ENCODE measurements at places on chromosomes 3 and 15.

DNA sequence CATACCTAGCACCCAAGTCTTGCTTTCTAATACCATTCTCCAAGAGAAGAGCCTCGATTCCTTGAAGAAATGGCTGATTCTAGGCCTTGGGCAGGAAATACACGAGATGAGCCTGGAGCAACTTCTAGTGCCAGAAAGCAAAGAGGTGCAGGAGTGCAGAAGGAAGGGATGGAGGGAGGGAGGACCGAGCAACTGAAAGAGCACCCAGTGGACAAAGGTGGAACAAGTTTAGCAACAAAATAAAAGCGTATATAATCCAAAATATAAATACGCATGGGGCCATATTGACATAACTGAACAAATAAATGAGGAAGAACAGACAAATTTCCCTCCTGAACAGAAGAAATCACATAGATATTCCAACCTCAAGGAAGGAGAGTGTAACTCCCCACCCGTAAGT lies 34.4 kb downstream of the CHSY1 start:
- no peak for DNase-seq

DNA sequence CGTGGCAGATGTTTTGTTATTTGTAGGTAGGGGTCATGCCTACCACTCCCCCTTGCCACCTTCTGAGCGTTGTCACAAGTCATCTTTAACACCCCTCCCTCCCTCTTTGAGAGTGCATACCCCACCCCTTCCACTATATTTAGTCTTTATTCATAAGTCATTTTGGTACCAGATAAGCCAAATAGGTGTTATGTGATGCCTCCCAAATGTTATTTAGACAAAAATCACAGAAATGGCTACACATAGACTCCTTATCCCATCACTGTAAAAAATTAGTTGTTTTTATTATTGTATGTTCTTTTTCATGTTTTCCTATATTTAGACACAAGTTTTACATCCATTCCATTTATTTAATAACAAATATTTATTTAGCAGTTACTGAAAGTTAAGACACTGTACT lies 93.1 kb downstream of the IL1RAP start:
- no peak for DNase-seq

GRCh38 chr3:50374363-50375257 lies 15.3 kb upstream of the TMEM115 start:
- no peak for DNase-seq

DNA sequence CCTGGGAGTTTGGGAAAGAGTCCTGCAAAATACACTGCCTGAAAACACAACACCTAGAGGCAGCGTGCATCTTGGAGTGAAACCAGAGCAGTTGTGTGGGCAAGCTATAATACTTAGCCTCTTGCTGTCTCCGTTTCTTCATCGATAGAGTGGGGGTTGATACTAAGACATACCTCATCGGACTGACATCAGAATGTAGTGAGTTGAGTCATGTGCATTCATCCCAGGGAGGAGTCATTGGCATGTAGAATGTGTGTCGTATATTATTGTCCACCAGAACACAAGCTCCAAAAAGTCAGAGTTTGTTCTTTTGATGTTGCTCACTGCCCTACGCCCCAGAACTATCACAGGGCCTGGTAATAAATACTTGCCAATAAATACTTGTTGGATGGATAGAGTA lies 4.3 kb downstream of the SNTN start:
- no peak for DNase-seq

GRCh38 chr15:60875681-60876080 lies 353.4 kb downstream of the RORA start:
- DNase-seq: no peak

GRCh38 chr15:41978534-41978933 lies 6.2 kb upstream of the EHD4 start:
- no peak for DNase-seq

Data from stimulated activated CD4-positive, alpha-beta T cell treated with anti-CD3 and anti-CD28 coated beads, Interleukin-4, amount 100 ng/mL, for 48 hours (primary cell).